Mesothelial cell of epicardium (in vitro differentiated cells): ENCODE measurements at places on chromosomes 4 and X. TPM values are rescaled to one million over a fixed set of nuclear protein-coding genes. Genes with fewer than 3 reads are reported as not detected.

F11 gene
- 0.11 TPM in 1 of 3 replicates, not detected in the others for total RNA-seq

CT45A6 gene
- total RNA-seq: not detected in 3 replicates

GRCh38 chr4:76960014-76960413 lies 10.5 kb downstream of the SEPTIN11 start:
- H3K36me3 ChIP-seq: peaks cover 4% of the 10 kb centered on the region
- no peaks in the 10 kb centered on the region for H3K27me3 ChIP-seq

DNA sequence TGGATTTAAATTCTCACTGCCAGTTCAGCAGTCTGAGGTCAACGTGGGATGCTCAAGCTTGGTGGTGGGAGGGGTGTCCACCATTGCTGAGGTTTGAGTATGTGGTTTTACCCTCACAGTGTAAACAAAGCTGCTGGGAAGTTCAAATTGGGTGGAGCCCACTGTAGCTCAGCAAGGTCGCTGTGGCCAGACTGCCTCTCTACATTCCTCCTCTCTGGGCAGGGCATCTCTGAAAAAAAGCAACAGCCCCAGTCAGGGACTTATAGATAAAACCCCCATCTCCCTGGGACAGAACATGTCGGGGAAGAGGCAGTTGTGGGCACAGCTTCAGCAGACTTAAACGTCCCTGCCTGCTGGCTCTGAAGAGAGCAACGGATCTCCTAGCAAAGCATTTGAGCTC lies 14.9 kb upstream of the RRAGB start:
- H3K4me3 ChIP-seq: no peak overlapping the region
- no peak for DNase-seq
- no peaks in the 10 kb centered on the region for H3K4me1 ChIP-seq
- no peaks in the 10 kb centered on the region for H3K36me3 ChIP-seq

DNA sequence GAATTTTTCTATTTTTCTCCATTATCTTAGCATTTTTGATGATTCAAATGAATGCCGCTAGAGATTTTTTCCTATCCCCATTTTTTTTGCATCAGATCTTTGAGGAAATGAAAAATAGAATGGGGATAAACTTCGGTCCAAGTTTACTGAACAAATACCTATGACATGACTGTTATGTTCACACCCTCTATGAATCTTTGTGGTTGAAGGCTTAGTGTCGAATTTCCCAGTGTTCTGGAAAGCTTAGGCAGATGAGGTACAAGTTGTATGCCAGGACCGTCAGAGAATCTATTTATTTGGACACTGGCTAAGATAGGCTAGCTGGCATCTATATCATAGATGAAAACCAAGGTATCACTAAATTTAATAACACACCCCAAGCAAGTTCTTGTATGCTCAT lies 123.4 kb downstream of the SPCS3 start:
- no peak overlapping the region for H3K27ac ChIP-seq
- no peak overlapping the region for H3K4me3 ChIP-seq

DNA sequence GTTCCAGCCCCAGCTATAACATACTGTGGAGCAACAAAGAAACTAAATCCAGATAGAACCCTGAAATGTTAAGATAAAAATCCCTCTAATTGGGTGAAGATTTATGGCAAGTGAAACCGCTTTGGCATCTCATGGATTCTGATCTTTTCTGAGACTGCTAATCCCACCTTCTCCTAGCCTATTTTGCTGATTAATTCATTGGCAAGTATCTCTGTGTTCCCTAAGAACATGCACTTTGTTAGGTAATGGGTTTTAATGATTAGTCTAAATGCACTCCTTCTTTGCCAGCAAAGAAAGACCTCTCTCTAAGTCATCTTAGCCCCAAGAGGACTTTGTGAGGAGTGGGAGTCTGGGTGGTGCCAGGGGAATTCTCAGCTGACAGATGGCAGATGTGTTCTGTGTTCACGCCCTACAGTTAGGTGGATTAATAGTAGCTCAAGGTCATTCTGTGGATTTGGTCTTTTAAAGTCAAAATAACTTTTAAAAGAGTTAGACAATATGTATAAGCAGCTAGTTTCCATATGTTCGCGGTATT lies 171.3 kb downstream of the UNC5C start:
- no peaks in the 10 kb centered on the region for H3K27me3 ChIP-seq
- H3K4me3 ChIP-seq: no peak overlapping the region
- DNase-seq: no peak
- peaks cover 20% of the 10 kb centered on the region for H3K4me1 ChIP-seq
- H3K27ac ChIP-seq: peak overlapping the region; percentile 23

CNOT6L gene
- total RNA-seq: 45.6 to 51.9 TPM (median 49.4 TPM) in 3 replicates
